ENCODE measurements at places on chromosomes 13 and 19. TPM values are rescaled to one million over a fixed set of nuclear protein-coding genes. Genes with fewer than 3 reads are reported as not detected.

- H3K27me3 ChIP-seq: peaks cover 6% of the 10 kb centered on the region
- no peak for DNase-seq
- H3K4me1 ChIP-seq: no peaks in the 10 kb centered on the region
- no peak overlapping the region for H3K27ac ChIP-seq
Observed at GRCh38 chr13:75135325-75135825, 346.6 kb downstream of the TBC1D4 start.

- H3K27me3 ChIP-seq: no peaks in the 10 kb centered on the region
- H3K4me1 ChIP-seq: peaks cover 6% of the 10 kb centered on the region
- H3K4me3 ChIP-seq: no peak overlapping the region
- DNase-seq: no peak
- H3K36me3 ChIP-seq: peaks cover 39% of the 10 kb centered on the region
Observed at GRCh38 chr13:49053215-49053614, 77.5 kb downstream of the FNDC3A start.

Gene C19orf85
- not detected for total RNA-seq

DNA sequence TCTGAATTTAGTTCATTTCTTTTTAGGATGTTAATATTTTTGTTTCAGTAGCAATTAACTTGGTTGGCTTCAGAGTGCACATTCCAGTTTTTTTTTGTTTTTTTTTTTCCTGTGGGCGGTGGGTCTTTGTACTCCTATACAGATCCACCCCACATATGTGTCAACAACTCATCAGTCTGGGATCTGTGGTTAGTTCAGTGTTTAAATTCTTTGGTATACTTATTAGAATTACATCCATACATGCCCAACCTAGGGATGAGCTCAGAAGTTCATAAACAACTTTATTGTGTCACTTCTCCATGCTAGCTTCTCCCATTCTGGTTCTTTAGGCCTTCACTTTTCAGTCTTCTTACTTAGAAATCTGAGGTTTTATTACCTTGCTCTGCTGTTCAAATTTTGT, 50.9 kb downstream of the PCCA start:
- no peak overlapping the region for H3K4me3 ChIP-seq
- H3K4me1 ChIP-seq: peaks cover 9% of the 10 kb centered on the region
- H3K27ac ChIP-seq: no peak overlapping the region

DNA sequence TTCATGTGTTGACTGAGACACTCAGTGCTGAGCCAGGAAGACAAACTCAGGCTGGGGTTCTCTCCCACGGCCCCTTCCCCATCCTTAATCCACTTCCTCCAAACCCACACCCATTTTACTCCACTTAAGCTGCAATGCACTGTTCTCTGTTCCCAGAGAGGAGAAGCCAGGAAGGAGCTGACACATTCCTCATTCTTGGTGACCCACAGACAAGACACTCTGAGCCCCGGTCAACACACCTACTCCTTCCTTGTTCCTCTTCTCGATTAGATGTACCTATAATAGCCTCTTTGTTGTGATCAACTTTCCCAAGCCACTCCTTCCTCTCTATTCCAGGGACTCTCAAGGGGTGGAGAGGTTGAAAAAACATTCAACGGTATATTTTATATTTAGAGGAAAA, 47.1 kb downstream of the INSR start:
- peaks cover 12% of the 10 kb centered on the region for H3K27me3 ChIP-seq
- no peak overlapping the region for H3K4me3 ChIP-seq
- H3K36me3 ChIP-seq: peaks cover 2% of the 10 kb centered on the region
- peaks cover 9% of the 10 kb centered on the region for H3K4me1 ChIP-seq
- DNase-seq: no peak

GRCh38 chr13:45718992-45719391, 16.9 kb downstream of the CBY2 start:
- no peaks in the 10 kb centered on the region for H3K36me3 ChIP-seq
- H3K27me3 ChIP-seq: peaks cover 5% of the 10 kb centered on the region
- no peak overlapping the region for H3K4me3 ChIP-seq
- H3K4me1 ChIP-seq: no peaks in the 10 kb centered on the region
- DNase-seq: no peak
- no peak overlapping the region for H3K27ac ChIP-seq

Gene MCEMP1
- total RNA-seq: not detected

Gene CD209
- total RNA-seq: 0.19 TPM

DNA sequence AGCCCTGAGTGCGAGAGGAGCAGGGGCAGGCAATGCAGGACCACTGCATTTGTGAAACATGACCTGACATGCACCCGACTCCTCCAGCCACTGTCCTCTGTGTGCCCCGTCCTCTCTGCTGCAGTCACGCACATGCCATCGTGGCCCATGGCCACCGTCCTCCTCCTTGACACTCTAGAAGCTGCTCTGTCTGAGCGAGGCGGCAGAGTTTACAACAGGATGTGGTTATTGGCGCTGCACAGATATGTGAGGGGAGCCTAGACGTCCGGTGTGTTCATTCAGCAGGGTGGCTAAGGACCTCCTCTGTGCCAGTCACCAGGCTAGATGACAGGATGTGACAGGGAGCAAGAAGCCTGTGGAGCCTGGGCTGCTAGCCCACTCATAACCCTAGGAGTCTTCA, 277.8 kb downstream of the FOXO1 start:
- H3K27ac ChIP-seq: peak overlapping the region; percentile 98
- peak; percentile 77 for DNase-seq
- peaks cover 21% of the 10 kb centered on the region for H3K36me3 ChIP-seq
- H3K27me3 ChIP-seq: no peaks in the 10 kb centered on the region

GRCh38 chr19:4362831-4363545, 19.6 kb downstream of the MPND start:
- DNase-seq: no peak
- H3K27me3 ChIP-seq: no peaks in the 10 kb centered on the region
- H3K27ac ChIP-seq: no peak overlapping the region
- peaks cover 7% of the 10 kb centered on the region for H3K4me1 ChIP-seq
- no peak overlapping the region for H3K4me3 ChIP-seq
- H3K36me3 ChIP-seq: peaks cover 13% of the 10 kb centered on the region

Gene IL27RA
- 41.6 TPM for total RNA-seq

Gene PSPN
- total RNA-seq: 2.7 TPM

DNA sequence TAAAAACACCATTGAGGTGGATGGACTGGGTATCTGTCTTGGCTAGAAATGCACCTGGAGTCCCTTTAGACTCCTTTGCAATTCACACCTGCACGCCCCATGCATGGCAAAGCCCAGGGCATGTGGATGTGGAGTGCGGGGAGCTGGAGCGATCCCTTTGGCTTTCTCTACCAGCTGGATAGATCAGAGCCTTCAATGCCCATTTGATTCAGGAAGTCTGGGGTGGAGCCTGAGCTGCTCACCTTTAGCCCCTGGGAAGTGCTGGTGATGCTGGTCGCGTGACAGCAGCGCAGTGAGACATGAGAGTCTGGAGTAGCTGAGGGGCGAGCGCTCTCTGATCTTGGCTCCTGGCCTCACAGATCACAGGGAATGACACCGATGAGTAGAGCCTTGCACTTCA, 4.8 kb upstream of the ZNF536 start:
- no peaks in the 10 kb centered on the region for H3K36me3 ChIP-seq
- no peak overlapping the region for H3K27ac ChIP-seq
- no peaks in the 10 kb centered on the region for H3K4me1 ChIP-seq

DNA sequence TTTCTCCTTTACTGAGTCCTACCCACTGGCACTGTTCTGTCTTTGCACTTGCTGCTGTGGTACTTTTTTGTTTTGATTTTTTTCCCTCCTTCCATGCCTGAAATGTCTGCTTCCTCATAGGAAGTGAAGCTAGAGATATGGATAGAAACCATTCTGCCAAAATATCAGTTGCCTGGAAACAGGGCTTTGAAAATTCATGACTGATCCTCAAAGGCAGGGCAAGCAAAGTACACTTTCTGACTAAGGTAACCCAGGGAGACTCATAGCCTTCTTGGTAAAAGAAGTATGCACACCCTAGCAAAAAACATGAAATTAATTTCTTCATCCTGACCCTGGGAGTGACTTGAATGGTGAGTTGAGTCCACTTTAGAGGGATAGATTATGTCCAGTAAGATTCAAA, 329.8 kb downstream of the MYO16 start:
- H3K27ac ChIP-seq: no peak overlapping the region
- no peak overlapping the region for H3K4me3 ChIP-seq
- no peaks in the 10 kb centered on the region for H3K36me3 ChIP-seq
- H3K27me3 ChIP-seq: peaks cover 2% of the 10 kb centered on the region
- no peaks in the 10 kb centered on the region for H3K4me1 ChIP-seq

DNA sequence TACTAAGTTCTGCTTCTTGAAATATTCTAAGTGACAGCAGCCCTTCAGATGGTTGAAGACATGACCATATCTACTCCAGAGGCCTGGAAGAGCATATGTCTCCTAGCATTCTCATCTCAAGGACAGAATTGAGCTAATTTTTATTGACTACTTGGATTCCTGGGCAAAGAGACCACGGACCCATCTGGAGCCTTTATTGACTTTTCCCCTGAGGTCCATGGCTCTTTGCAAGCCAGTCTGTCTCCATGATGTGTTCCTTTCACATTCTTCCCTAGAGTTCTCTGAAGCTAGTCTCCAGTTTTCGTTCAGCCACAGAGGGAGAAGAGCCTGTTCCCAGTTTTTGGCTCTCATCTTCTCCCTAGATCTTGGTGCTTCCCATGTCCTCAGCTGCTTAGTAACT, 202.7 kb downstream of the PCCA start:
- no peaks in the 10 kb centered on the region for H3K27me3 ChIP-seq
- DNase-seq: no peak
- peaks cover 2% of the 10 kb centered on the region for H3K36me3 ChIP-seq
- no peak overlapping the region for H3K27ac ChIP-seq
- no peak overlapping the region for H3K4me3 ChIP-seq

DNA sequence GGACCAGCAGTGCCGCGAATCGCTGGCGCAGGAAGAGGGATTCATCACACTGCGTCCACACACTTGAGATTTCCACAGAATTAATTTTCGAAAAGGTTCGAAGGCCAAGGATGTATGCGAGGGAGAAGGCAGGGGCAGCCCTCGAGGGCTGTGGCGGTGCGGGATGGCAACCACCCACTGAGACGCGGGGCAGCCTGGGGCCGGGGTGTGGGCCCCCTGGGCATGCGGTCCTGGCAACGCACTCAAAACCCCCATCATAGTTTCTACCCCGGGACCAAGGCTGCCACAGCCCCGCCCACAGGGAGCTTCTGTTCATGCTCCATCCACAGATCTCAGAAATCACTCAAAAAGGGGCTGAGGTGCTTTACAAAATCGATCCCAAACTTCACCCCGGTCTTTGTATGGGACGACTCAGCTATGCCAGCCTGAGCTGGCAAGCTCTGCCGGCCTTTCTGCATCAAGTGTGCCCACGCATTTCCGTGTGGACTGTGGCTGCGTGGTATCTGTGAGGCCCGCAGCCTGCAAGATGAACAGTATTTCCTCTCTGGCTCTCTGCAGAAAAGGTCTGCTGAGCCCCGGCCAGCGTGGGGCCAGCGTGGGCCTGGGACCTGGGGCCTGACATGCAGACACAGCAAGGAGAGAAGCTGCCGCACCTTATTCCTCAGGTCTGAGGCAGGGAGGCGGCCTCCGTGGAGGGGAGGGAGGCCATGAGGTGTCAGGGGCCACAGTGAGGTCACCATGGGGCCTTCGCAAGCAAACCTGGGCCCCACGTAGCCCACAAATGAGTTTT, 19.2 kb downstream of the ZNF787 start:
- no peaks in the 10 kb centered on the region for H3K27me3 ChIP-seq
- no peak overlapping the region for H3K27ac ChIP-seq
- H3K4me3 ChIP-seq: no peak overlapping the region
- H3K4me1 ChIP-seq: peaks cover 15% of the 10 kb centered on the region
- no peak for DNase-seq

GRCh38 chr13:21336609-21337349, 122.3 kb downstream of the ZDHHC20 start:
- H3K4me3 ChIP-seq: no peak overlapping the region
- H3K27ac ChIP-seq: no peak overlapping the region
- DNase-seq: no peak
- H3K27me3 ChIP-seq: no peaks in the 10 kb centered on the region
- H3K4me1 ChIP-seq: no peaks in the 10 kb centered on the region
- H3K36me3 ChIP-seq: peaks cover 6% of the 10 kb centered on the region

GRCh38 chr13:72221276-72221962, 354.4 kb upstream of the DACH1 start:
- H3K27me3 ChIP-seq: no peaks in the 10 kb centered on the region
- H3K36me3 ChIP-seq: no peaks in the 10 kb centered on the region
- no peak overlapping the region for H3K27ac ChIP-seq

- peaks cover 18% of the 10 kb centered on the region for H3K27me3 ChIP-seq
- no peak overlapping the region for H3K4me3 ChIP-seq
- H3K27ac ChIP-seq: no peak overlapping the region
- peaks cover 2% of the 10 kb centered on the region for H3K4me1 ChIP-seq
- DNase-seq: no peak
Observed at GRCh38 chr13:38868870-38869269, 121.8 kb downstream of the STOML3 start.

DNA sequence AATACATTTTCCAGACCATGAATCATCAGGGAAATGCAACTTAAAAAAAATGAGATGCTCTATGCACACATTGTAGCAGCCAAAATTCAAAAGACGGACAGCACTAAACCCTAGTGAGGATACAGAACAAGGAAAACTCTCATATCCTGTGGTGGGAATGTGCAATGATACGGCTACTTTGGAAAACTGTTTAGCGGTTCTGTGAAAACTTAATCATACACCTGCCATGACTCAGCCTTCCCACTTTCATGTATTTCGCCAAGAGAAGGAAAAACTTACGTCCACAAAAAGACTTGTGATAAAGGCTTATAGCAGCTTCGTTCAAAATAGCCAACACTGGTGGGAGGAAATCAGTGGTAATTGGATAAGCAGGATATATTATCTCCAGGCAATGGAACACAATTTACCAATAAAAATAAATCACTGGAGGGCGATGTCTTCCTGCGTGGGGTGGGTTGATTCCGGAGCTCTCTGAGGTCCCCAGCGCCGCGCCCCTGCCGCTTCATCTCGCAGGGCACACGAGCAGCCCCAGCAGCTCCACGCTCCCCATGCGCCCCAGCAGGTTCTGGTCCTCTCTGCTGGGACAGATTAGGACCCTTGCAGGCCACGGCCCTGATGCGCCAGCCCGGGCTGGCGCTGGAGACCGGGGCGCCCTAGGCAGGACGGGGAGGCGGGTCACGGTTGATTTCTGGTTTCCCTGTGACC, 97.2 kb upstream of the ARHGEF7 start:
- H3K4me1 ChIP-seq: peaks cover 3% of the 10 kb centered on the region
- H3K4me3 ChIP-seq: no peak overlapping the region
- peaks cover 6% of the 10 kb centered on the region for H3K27me3 ChIP-seq
- no peak overlapping the region for H3K27ac ChIP-seq
- DNase-seq: no peak

Gene CGB7
- not detected for total RNA-seq

DNA sequence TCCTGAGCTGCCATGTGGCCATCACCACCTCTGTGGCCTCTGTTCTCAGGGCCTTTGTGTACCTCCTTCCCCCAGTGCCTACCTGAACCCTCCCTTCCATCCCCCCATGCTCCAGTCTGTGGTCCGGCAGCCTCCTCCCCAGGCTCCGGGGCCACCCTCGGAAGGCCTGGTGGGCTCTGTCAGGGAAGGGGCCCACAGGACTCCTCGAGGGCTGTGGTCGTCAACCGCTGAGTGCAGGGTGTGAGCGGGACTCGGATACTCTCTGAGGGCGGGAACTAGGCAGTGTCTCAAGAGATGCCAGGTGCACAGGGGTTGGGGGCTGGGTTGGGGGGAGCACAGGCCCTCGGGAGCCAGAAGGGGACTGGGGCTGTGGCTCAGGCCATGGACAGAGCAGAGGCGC, 3.9 kb downstream of the MAP2K7 start:
- no peak overlapping the region for H3K4me3 ChIP-seq
- H3K36me3 ChIP-seq: peaks cover 7% of the 10 kb centered on the region
- H3K27me3 ChIP-seq: no peaks in the 10 kb centered on the region
- peaks cover 13% of the 10 kb centered on the region for H3K4me1 ChIP-seq

- H3K4me1 ChIP-seq: peaks cover 13% of the 10 kb centered on the region
- no peak for DNase-seq
- peak overlapping the region; percentile 93 for H3K4me3 ChIP-seq
- no peak overlapping the region for H3K27ac ChIP-seq
- peaks cover 2% of the 10 kb centered on the region for H3K27me3 ChIP-seq
Observed at GRCh38 chr13:20565115-20565736, 1.7 kb upstream of the IFT88 start.

All from activated naive CD8-positive, alpha-beta T cell treated with anti-CD3 and anti-CD28 coated beads, Interleukin-2, amount 10 ng/mL, durations not matched to agents 7 days and 5 days (primary cell).